Hippocampal formation (tissue), 2 donors: ENCODE measurements at places on chromosomes 16 and 17.

DNA sequence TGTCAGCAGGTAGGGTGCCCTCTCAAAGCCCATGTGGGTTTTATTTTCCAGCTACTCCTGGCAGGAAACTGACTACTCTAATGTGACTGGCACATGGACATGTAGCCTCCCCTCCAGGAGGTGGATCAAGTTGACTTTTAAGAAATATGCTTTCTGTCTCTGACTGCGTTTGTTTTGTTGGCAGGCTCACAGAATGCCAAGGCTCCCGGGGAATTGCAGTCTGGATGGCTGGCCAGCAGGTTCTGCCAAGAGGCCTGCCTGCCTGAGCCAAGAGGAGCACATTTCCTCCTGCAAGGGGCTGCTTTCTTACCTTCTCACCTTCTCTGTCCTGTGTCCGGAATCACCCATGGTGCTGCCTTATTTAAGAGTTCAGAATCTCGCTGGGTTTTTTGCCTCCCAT lies 217.3 kb upstream of the ERCC4 start:
- no peak for DNase-seq

- no peak for DNase-seq
Measured at GRCh38 chr17:44688200-44688599, 1.4 kb downstream of the CCDC43 start.

- DNase-seq: no peak
Measured at GRCh38 chr16:48117217-48118105, 38.3 kb downstream of the ABCC12 start.

- no peak for DNase-seq
Measured at GRCh38 chr17:68775318-68775717, 174.2 kb upstream of the FAM20A start.

DNA sequence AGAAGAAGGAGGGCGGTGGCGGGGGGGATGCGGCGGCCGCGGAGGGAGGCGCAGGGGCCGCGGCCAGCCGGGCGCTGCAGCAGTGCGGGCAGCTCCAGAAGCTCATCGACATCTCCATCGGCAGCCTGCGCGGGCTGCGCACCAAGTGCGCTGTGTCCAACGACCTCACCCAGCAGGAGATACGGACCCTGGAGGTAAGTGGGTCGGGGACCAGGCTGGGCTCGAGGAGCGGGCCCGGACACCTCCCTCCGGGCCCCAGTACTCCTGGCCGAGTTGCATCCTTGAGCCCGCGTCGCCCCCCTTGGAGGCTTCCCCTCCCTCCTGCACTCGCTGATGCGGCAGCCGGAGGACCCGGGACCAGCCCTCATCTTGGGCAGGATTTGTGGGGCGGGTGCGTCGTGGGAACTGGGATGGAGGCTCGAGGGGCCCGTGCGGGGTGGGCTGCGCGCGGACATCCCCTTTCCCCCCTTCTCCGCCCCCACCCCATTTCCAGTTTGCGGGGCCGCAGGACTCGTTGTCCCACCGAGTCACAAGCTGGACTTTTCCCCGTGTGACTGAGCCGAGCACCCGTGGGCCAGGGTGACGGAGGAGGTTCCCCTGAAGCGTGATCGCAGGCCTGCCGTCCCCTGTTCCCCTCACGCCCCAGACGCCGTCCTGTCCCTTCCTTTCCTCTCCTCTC lies 572 bp downstream of the KSR1 start:
- DNase-seq: no peak

- no peak for DNase-seq
Measured at GRCh38 chr17:55576237-55576995, 65.2 kb upstream of the SMIM36 start.

GRCh38 chr16:4114257-4115208 lies 1.7 kb downstream of the ADCY9 start:
- DNase-seq: no peak

DNA sequence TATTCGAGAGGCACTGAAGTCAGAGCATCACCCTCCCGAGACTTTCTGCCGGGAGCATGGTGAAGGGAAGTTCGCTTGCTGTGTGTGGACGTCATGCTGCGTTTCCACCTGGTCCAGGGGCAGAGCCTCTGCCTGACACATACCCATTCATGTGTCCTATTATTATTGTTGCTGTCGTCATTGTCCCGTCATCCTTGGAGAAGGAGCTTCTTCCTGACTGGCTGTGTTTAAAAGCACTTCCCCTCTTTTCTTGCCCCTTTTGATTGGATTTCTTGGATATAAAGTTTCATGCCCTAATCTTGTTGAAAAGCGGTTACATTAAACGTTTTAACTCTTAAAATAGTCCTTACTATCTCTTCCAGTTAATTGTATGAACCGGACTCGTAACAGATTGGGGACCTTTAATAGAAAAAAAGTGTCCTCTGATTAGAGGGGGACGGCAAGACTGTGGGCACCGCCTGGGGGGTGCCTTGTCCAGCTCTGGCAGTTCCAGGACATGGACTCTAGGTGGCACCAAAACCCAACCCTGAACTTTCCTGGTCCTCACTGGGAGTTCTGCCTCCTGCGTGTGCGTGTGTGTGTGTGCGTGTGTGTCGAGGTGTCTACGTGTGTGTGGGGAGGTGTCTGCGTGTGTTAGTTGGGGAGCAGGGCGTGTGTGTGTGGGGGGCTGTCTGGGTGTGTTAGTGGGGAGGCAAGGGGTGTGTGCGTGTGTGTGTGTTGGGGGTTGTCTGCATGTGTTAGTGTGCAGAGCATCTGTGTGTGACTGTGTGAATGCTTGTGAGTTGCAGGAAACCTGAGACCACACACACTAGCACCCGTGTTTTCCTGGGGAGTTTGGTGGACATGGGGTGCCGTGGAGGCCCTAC lies 133.3 kb upstream of the CIBAR2 start:
- peak; percentile 32 for DNase-seq

DNA sequence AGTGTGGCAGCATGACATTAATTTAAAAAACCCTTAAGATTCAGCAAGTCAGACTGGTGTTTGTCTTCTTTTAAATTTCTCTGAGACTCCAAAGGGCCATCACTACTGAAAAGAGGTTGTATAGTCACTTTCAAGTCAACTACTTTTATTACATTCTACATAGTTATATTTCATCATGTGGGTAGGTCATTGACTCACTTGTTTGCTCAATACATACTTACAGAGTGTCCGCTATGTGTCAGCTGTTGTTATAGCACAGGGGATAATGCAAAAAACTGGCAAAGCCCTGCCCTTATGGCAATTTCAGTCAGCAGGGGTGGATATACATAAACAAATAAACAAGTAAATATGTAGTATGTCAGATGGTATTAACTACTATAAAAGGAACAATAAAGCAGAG lies 2.5 kb upstream of the MYH4 start:
- DNase-seq: no peak

DNA sequence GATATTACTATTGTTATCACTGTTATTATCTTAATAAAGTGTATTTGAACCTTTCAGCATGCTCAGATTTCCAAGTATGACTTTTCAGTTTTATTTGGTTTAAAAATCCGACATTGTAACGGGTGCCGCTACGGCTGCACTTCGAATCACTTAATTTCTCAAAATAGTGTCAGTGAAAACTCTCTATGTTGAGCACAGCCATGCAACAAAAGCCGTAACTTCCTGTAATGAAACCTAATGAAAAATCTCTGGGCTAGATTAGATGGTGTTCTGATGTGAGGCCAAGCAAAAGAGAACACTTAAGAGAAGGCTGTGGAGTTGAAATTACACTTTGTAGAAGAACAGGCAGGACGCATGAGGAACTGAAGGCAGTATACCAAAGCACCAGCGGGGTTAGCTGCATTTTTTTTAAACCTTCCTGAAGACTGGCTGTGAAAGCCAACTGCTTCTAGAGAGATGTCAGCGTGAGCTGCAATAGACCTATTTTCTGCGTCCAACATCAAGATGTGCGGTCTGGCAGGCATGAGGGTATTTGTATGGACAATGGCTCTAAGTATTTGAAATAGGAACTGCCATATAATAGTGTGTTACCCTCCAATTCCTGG lies 1545.0 kb upstream of the GOT2 start:
- DNase-seq: no peak

GRCh38 chr16:81099958-81100357 lies 3.8 kb upstream of the GCSH start:
- no peak for DNase-seq

- DNase-seq: no peak
Measured at GRCh38 chr17:58120195-58120822, 27.9 kb upstream of the OR4D1 start.

DNA sequence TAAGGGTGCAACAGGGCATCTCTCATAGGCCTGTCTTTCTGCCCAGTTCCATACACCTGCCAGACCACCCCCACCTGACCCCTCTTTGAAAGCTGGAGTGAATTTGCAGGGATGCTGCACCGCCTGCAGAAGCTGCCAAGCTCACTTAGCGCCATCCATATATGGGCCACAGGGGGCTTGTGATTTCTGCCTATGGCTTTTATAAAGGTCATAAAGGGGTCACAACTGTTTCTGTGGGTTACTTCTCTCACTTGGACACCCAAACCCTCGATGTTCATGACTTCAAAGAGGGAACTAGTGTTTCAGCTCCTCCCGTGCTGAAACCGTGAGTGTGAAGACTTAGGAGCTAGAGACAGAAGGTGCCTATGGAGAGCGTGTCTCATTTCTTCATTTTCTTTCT lies 23.9 kb upstream of the MEAK7 start:
- DNase-seq: no peak

DNA sequence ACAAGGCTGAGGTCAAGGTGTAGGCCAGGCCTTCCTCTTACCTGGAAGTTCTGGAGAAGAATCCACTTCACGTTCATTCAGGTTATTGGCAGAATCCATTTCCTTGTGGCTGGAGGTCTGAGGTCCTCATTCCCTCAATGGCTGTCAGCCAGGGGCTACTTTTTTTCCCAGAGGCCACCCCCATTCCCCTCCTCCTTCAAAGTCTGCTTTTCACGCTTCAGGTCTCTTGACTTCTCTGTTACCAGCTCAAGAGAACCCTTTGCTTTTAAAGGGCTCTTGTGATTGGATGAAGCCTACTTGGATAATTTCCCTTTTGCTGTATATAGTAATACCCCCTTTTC lies 55.1 kb upstream of the LGALS9 start:
- no peak for DNase-seq

GRCh38 chr17:33688771-33689170 lies 395.7 kb upstream of the ASIC2 start:
- no peak for DNase-seq

DNA sequence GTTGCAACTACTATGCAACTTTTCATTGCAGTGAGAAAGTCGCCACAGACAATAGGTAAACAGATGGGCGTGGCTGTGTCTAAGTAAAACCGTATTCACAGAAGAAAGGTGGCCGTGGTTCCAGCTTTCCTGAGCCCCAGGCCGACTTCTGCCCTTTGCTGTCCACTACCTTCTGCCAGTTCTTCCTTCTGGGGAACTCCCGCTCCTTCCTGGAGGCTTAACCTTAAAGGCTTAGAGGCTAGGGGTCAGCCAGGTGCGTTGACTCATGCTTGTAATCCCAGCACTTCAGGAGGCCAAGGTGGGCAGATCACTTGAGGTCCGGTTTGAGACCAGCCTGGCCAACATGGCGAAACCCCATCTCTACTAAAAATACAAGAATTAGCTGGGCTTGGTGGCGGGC lies 2.1 kb upstream of the SEPTIN12 start:
- DNase-seq: no peak

GRCh38 chr16:29806641-29807425 lies 504 bp downstream of the MAZ start:
- DNase-seq: peak; percentile 25

GRCh38 chr17:68101987-68102314 lies 66.4 kb downstream of the KPNA2 start:
- no peak for DNase-seq

GRCh38 chr17:5513628-5514027 lies 27.3 kb downstream of the MIS12 start:
- no peak for DNase-seq

DNA sequence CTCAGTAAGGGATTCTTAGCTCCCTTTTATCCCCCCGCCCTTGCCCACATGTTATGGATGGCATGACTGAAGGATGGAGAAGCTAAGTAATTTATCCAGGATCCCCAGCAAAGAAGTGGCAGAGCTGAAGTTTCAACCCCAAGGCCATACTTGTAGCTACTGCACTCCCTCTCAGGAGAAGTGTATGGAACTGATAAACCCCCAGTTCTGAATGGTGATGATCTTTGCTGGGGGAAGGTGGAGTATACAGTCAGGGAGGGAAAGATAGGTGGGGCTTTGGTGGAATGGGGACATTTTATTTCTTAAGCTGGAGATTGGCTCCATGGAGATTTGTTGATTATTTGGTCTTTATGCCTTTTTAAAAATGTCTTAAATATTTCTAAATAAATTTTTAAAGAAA lies 58.3 kb downstream of the TNRC6C start:
- DNase-seq: no peak

- no peak for DNase-seq
Measured at GRCh38 chr16:67245186-67245585, 2.1 kb downstream of the FHOD1 start.

GRCh38 chr17:49254066-49254465 lies 23.5 kb upstream of the PHOSPHO1 start:
- no peak for DNase-seq

DNA sequence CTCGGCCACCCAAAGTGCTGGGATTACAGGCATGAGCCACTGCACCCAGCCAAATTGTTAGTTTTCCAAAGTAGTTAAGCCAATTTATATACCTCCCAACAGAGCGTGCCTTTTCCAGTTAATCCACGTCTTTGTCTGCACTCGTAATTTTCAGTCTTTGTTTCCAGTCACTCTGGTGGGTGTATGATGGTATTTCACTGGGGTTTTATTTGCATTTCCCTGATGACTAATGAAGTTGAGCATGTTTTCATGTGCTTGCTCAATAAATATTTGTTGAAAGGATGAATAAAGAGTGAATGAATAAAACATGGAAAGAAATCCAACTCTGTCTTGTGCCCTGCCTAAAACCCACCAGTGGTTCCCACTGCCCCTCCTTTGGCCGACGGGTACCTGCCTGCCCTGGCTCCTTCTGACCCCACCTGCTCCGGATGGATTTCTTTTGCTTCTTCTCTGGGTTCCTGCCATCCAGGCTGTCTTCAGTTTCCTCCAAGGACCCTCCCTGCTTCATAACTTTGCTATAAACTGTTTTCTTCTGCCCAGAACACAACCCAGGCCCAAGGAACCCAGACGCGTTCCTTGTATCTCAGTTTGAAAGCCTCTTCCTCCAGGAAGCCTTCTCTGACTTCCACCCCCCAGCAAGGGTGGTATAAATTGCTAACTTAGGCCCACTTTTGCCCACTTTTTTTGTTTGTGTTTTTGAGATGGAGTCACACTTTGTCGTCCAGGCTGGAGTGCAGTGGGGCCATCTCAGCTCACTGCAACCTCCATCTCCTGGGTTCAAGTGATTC lies 3.0 kb upstream of the ABCC1 start:
- no peak for DNase-seq

DNA sequence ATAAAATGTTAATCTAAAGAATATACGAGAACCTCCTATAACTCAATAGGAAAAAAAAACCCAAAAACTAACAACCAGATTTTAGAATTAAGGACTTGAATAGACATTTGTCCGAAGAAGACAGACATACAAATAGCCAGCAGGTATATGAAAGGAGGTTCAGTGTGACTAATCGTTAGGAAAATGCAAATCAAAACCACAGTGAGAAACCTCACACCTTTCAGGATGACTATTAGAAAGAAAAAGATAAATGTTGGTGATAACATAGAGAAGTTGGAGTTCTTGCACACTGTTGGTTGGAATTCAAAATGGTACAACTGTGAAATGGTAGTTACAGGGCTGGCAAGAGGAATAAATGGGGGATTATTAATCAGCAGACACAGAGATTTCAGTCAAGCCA lies 339.0 kb downstream of the TMEM114 start:
- DNase-seq: no peak
